CD4-positive, alpha-beta T cell treated with Interferon gamma for 1 hour (primary cell): ENCODE measurements at places on chromosomes 1 and 21.

DNA sequence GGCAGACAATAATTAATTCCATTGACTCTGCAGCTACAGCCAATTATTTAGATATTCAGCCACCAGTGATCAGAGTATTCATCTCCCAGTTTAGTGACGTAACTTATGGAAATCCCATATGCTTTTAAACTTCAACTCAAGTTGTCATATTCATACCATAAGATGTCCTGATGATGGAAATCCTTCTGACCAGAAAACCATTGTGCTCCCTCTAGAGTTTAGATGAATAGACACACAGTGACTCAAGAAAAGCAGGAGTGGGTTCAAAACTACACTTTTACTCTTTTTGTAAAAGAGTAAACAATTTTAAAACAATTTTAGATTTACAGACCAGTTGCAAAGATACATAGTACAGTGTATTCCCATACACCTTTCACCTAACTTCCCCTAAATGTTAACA is 463.7 kb downstream of the KCNT2 start:
- no peak for DNase-seq

- no peak for DNase-seq
Observed at GRCh38 chr21:33977017-33977720, 61.6 kb upstream of the ATP5PO start.

GRCh38 chr1:69738458-69739250 is 170.9 kb downstream of the LRRC7 start:
- DNase-seq, result no peak

DNA sequence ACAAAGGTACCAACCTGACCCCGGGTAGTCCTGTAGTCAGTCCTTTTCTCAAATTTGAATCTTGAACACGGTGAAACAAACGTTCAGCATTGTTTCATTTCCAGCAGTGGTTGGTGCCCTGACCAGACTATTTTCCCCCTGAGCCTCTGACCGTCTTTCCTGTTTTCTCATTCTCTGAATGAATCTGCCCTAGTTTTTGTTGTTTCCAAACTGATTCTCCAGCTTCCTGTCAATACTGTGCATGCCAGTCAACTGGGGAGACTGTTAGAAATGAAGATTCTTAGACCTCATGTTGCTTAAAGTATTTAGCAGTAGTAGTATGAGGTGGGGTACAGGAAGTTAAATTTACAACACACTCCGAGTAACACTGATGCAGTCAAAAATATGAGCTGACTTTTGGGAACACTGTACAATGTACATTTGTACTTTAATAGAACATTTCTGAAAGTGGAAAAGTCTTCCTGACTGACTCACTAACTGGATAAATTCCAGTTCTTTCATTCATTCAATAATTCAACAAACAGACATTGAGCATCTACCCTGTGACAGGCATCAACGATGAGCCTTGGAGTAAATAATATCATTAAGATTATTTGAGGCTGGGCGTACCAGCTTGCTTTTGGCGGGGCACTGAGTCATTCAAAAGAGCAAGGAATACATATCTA is 26.0 kb upstream of the ZRANB2 start:
- no peak for DNase-seq

DNA sequence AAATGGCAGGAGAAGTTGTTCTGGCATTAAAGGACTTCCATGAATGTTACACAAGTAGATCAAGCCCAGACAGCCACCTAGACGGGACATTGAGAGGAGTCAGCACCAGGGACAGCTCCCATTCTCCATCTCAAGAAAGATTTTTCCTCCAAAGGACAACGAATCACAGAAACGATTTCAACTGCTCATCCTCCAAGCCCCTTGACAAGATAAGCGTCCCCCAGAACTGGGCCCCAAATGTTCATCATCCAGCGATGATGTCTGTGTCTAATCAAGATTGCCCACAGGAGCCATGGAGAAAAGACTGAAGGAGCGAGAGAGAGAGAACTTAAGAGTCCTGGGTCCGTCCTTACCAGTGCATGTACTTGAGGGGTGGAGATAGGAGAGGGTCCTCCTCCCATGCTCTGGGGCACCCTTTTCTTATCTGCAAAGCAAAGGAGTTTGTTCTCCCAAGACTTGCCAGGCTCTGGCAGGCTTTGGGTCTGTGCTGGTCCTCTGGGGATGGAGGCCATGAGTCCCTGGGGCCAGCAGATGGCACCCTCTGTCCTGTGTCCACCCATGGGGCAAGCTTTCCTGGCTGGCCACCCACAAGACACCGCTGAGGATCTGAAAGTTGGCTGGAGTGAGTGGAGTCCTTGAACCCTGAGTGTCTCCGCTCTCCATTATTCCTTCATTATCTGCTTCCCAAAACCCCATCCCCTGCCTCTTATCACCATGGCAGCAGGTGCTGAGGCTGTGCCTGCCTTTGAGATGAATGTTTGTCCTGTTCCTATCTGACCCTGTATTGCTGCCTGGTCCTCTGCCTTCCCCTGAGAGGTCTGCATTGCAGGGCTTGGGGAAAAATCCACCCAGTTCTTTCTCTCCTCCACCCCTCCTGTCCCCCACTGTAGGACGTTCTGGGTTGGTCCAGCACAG is 164.6 kb downstream of the ACTL8 start:
- DNase-seq, result no peak

DNA sequence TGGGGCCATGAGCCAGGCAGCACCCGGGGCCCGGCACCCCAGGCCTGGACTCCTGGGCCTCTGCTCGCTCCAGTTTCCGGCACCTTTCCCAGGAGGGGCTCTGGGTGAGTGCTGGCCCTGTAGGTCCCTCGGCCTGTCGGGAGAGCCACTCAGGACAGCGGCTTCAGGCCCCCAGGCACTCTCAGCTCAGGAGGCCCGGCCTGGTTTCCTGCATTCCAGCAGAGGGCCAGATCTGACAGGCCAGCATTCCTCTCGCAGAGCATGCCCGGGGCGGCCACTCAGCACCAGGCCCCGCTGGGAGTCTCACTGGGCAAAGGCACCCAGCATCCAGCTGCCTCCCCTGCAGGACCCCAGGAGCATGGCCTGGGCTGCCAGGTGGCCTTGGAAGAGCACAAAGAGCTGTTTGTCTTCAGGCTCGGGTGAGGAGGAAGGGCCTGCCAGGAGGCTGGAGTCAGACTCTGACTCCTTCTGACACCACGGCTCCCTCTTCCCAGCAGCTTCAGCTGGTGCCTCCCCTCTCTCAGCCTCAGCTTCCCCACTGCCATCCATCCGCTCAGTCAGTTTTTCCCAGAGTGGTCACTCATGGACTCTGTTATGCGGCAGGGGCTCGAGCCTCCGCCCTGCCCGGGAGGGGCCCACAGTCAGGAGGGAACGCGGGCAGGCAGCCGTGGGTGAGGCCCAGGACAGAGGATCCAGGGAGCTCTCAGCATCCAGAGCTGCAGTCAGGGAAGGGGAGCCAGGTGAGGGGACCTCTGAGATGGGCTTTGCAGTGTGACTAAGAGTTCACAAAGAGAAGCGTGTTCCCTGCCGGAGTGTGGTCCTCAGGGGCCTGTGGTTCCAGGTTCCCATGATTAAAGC is 51.7 kb downstream of the WNT9A start:
- DNase-seq, result peak; percentile 0

DNA sequence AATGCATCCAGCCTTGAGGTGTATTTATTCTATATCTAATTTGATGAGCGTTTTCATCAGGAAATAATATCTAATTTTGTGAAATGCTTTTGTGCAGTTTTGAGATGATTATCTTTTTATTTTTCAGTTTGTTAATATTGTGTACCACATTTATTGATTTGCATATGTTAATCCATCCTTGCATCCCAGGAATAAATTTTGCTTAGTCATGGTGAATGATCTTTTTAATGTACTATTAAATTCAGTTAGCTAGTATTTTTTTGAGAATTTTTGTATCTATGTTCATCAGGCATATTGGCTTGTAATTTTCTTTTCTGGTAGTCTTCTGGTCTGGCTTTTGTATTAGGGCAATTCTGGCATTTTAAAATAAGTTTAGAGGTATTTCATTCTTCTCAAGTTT is 697.5 kb upstream of the ADGRL4 start:
- DNase-seq, result no peak

GRCh38 chr1:204286831-204287421 is 72.8 kb downstream of the PLEKHA6 start:
- peak; percentile 55 for DNase-seq

DNA sequence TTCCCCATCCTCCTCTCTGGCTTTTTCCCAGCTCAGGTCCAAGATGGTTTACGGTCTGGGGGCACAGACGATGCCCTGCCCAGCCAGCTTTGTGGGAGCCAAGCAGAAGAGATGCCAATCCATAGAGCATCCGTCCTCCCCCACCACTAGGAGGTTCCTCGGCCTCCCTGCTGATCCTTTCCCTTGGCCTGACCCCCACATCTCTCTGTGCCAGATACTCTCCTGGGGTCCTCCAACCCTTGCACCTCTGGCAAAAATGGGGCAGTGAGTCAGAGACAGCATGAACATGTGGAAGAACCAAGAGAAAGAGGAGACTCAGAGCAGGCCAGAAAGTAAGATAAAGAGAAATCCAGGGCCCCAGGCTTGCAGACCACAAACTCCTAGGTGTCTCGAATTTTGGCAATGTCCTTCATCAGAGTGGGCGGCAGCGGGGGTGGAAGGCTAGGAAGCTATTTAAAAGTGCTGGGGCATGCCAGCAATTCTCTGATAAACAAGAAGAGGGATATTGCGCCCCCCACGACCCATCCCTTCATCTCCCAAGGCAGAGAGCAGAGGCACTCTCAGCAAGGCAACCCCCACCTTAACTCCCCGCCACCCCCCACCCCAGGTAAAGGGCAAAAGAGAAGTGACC is 11.4 kb downstream of the BLACAT1 start:
- no peak for DNase-seq

DNA sequence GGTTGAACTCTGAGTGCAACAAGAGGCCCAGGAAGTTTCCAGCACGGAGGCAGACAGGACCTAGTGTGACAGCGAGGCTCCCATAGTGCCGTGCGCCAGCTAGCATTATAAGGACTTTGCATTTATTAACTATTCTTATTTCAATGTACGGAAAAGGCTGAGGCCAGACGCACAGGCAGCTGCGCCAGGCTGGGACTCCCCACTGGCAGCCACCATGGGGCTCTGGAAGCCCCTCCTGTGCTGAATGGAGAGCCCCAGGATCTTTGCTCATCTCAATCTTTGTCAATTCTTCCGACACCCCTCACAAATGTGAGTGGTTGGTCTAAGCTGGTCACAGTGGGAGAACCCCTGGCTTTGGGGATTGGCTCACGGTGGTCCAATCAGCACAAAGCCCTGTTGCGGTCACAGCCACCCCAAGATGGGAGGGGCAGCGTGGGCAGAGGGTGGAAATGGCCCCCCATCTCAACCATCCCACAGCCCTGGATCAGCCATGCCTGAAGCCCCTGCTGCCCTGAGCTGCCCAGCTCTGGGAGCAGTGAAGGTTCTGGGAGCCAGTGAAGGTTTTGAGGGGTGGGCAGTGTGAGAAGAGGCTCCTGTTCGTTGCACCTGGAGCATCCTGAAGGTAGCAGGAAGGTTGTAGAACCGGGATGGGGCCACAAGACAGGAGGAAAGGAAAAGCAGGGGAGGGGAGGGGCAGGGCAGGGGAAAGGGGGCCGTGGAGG is 59.5 kb upstream of the ADARB1 start:
- DNase-seq, result no peak

GRCh38 chr1:32465578-32465933 is 684 bp downstream of the ZBTB8B start:
- no peak for DNase-seq

- no peak for DNase-seq
Observed at GRCh38 chr1:220768126-220768601, 18.5 kb upstream of the MTARC1 start.

DNA sequence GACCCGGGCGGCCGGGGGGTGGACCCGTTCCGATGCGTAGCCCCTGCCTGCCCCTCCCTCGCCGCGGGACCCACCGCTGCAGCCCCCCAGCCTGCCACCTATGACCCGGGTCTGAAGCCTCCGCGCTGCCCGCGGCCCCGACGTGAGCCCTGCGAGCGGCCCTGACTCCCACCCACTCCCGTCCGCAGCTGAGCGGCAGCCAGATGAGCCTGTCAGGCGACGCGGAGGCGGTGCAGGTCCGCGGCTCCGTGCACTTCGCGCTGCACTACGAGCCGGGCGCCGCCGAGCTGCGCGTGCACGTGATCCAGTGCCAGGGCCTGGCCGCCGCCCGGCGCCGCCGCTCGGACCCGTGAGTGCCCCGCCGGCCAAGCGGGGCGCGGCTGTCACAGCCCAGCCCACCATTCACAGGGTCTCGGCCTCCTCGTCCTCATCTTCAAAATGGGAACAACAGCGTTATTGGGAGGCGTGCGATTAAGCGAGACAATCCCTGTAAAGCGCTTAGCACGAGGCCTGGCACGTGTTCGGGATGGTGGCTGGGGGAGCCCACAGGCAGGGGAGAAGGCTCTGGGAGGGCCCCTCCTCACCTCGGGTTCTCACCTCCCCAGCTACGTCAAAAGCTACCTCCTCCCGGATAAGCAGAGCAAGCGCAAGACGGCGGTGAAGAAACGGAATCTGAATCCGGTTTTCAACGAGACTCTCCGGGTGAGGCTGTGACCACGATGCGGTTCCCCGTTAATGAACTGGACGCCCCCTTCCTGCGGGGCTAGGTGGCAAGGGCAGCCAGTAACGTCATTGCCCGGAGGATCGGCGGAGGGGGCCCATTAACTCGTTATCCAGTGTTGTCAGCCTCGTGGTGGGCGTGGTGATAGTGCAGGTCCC is 8.2 kb downstream of the SYTL1 start:
- DNase-seq, result no peak

DNA sequence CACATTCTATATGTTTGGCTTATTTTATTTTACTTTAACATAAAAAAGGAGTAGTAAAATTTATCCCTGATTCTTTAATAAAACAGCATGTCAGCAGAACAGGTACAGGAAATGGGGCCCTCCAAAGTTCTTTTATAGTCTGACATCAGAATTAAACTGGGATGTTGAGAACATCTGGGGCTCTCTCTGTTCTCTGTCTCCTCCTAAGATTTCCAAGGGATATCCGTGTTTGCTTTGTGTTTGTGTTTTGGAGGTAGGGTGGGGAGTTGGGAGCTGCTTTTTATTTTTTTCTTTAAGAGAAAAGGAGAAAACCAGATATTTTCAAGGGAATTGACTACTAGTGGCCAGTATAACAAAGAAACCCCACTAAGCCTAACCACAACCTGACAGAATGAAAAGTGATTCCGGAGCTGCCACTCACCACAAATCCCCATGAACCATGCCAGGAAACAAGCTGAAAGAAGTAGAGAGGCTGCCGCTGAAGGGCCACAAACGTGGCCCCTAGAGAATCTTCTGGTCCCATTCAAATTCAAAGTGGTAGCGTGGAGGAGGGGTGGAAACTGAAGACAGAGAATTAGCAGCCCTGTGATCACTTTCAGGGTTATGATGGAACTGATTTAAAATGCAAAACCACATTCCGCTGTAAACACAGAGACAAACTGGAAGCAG is 369.6 kb upstream of the ADGRL2 start:
- DNase-seq, result no peak

DNA sequence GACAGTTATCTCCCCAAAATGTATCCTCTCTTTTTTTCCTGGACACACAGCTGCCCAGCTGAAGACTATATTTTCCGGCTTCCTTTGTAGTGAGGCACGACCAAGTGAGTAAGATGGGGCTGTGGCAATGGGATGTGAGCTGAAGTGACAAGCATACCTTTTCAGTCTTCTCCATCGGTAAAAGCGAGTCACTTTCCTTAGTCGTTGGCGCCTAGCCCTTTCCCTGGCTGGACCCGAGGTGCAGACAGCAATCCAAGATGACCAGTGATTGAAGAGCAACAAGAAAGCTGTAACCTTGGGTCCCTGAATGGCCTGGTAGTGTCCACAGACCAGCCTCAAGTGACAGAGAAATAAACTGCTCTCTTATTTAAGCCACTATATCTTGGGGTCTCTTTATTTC is 155.2 kb downstream of the NR5A2 start:
- DNase-seq, result no peak
